ENCODE measurements at places on chromosomes 4 and X.

DNA sequence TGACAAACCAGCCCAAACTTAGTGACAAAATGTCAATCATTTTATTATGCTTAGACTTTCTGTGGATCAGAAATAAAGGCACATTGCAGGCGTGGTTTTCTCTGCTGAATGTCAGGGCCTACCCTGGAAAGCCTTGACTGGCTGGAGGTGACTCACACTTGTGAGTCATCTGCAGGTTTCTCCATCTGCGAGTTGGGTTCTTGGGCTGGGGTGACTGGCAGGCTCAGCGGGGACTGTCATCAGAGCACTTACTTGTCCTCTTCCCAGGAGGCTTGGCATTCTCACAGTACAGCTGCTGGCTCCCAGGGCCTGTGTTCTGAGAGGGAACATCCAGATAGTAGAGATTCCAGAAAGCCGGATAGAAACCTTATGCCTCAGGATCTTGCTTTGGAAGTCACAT is 153.8 kb upstream of the AGA start:
- H3K36me3 ChIP-seq = no peaks in the 10 kb centered on the region
- no peak overlapping the region for H3K27ac ChIP-seq
- DNase-seq = no peak

GRCh38 chr4:86977621-86978184 is 42.9 kb downstream of the AFF1 start:
- no peaks in the 10 kb centered on the region for H3K27me3 ChIP-seq
- no peaks in the 10 kb centered on the region for H3K36me3 ChIP-seq
- H3K27ac ChIP-seq = no peak overlapping the region

DNA sequence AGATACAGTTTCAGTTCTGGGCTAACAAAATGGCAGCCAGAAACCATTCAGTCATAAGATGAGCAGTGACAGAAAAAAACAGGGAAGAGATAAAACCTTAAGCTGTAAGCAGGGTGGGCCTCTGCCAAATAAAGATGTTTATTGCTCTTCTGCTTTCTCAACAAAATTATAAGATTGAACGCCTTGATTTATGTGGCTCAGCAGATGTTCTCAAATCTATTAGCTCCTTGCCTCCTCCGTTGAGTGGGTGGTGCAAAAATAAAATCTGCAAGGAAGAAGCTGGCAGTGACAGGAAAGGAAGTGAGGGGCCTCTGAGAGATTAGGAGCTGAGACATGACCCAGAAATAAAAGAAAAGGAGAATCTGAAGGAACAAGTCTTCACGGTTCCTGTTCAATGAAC is 206.6 kb downstream of the PTTG2 start:
- no peak overlapping the region for H3K27ac ChIP-seq

GRCh38 chr4:160373911-160374310 is 1271.0 kb downstream of the RAPGEF2 start:
- no peak overlapping the region for H3K4me3 ChIP-seq
- H3K4me1 ChIP-seq = no peaks in the 10 kb centered on the region
- DNase-seq = no peak
